ENCODE measurements at places on chromosomes 6 and 20.

- DNase-seq: no peak
Measured at GRCh38 chr6:23823421-23823820, 302.6 kb upstream of the NRSN1 start.

DNA sequence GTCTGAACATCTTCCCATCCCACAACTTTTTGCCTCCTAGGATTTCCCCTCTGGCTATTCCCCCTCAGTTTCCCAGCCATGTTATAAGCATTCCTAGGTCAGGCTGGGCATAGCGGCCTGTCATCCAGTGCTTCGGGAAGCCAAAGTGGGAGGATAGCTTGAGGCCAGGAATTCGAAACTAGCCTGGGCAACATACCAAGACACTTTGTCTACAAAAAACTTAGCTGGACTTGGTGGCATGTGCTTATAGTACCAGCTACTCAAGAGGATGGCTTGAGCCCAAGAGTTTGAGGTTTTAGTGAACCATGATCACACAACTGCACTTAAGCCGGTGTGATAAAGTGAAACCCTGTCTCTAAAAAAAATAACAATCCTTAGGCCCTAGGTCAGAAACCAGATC is 447.4 kb downstream of the KIF16B start:
- DNase-seq: no peak

DNA sequence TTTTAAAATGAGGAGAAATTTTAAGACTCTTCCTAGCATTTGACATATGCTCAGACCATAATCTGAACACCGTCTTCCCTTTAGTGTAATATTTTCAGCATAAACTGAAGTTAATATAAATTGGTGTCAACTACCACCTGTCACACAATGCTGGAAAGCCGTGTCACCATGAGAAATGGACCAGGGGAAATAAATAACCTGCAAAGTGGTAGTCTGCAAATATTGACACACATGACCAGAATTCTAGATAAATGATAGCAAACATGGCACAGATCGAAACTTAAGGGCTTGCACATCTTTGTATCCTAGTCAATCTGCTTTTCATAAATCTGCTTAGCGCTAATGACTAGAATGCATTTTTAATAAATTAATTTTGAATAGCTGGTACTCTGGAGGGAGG is 191.9 kb downstream of the CD83 start:
- DNase-seq: no peak

- no peak for DNase-seq
Measured at GRCh38 chr6:122154155-122154554, 245.3 kb upstream of the HSF2 start.

DNA sequence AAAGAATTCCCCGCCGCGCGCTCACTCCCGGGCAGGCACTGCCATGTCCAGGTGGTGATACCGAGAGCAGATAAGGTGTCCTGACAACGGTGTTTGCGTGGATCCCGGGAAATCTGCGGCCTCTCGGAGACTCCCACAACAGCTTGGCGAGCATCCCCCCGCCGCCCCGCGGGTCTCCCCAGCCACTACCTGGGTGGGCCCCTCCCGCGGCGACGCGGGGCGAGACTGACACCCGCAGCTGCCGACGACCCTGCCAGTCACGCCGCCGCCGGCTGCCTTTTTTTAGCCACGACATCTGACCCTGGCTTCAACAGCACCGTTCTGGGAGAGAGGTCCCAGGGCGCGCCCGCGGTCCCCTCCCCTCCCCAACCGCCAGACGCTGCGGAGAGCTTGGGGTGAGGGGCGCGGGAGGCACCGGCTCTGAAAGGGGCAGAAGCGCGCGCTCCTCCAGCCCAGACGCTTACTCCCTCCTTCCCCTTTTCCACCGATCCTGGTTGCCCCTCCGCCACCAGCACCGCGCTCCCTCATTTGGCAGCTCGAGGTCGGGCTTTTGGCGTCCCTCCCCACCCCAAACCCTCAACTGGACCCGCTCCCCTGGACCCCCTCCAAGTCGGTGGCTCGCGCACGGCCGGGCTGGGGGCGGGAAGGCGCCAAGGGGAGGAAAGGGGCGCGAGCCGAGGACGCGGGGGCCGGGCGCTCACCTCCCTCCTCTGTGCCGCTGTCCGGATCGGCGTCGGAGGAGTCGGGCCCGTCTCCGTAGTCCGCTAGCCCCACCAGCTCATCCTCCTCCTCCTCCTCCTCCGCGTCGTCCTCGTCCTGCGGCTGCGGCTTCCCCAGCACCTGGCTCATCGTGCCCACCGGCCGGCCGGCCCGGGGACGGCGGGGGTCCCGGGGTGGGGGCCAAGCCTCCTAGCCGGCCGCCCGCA is 665 bp downstream of the RRAGD start:
- peak; percentile 67 for DNase-seq

- DNase-seq: peak; percentile 66
Measured at GRCh38 chr6:108653949-108654348, 93.2 kb downstream of the FOXO3 start.

- DNase-seq: no peak
Measured at GRCh38 chr6:105594821-105595220, 191.9 kb upstream of the PREP start.

- peak; percentile 15 for DNase-seq
Measured at GRCh38 chr6:34146801-34147592, 1.1 kb upstream of the GRM4 start.

- no peak for DNase-seq
Measured at GRCh38 chr20:37602634-37603033, 75.0 kb upstream of the BLCAP start.

- no peak for DNase-seq
Measured at GRCh38 chr20:24960861-24961260, 11.8 kb downstream of the CST7 start.

DNA sequence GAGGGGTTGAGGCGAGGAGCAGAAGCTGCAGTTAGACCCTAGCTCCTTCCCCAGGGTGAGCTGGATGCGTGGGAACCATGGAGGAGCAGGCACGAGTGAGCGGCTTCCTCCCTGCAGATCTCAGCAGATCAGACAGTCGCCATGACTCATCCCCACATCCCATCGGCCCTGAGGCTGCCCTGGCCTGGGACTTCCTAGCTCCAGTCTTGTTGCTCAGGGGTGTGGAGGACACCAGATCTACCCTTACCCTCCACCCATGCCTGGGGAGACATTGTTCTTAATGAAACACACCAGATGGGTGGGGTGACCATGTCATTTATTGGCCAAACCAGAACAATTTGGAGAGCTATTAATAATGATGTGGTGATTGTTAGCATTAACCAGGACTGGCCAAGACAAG is 36.3 kb upstream of the TGM2 start:
- no peak for DNase-seq

GRCh38 chr6:128305228-128305627 is 215.2 kb downstream of the PTPRK start:
- DNase-seq: no peak

- no peak for DNase-seq
Measured at GRCh38 chr6:54981647-54982046, 135.1 kb downstream of the FAM83B start.

DNA sequence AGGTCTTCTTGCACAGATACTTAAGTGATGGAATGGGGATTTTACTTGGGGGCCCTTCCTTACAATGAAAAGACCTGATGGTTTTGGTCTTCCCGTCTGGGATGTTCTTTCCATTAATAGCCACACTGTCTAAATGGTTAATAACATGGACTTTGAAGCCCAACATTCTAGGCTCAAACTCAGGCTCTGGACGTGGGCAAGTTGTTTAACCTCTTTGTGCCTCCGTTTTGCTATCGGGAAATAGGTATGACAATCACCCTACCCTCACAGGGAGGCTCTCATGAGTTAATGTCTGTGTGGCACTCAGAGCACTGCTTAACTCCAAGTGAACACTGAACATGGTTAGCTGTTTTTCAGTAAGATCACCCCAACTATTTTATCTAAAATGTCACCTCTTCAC is 360.7 kb upstream of the FLRT3 start:
- no peak for DNase-seq

DNA sequence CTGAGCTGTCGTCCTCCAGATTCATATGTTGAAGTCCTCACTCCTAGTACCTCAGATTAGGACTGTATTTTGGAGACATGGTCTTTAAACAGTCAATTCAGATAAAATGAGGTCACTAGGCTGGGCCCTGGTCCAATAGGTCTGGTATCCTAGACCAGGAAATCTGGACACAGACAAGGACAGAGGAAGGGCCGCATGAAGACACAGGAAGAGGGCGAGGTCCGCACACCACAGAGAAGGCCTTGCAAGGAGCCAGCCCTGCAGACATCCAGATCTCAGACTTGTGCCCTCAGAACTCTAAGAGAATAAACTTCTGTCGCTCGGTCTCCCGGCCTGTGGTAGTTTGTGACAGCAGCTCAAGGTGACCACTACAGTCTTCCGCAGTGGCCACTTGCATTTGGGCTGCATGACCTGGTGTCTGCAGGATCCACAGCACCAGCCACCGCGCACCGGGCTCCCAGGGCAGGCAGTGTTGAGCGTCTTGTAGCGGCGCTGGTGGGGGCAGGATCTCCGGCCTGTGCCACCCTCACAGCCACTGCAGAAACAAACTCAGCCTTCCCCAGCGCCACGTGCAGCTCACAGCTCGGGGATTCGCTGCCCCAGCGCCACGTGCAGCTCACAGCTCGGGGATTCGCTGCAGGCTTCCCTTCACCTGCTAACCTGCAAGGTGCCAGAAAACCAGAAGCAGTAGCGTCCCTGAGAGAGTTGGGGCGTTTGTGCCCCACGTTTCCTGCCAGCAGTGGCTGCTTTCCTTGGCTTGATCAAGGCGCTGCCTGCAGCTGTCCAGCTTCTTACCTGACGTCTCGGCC is 6.0 kb upstream of the RBM38 start:
- DNase-seq: no peak

DNA sequence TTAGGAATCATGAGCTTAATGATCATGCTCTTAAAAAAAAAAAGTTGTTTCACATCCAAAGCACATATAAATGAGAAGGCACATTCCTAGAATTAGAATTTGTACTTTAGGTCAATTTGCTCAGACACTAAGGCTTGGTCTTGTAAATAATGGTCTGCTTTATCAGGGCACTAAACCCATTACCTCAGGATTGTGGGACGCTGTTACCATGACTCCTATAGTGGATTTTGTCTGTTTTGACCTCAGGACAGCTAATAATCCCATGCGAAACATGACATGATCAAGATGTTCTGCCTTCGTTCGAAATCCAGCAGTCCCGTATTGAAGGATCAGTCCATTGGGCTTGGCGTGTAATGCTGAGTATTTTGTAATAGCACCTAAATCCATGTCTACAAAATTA is 2.4 kb downstream of the PGM3 start:
- DNase-seq: no peak

DNA sequence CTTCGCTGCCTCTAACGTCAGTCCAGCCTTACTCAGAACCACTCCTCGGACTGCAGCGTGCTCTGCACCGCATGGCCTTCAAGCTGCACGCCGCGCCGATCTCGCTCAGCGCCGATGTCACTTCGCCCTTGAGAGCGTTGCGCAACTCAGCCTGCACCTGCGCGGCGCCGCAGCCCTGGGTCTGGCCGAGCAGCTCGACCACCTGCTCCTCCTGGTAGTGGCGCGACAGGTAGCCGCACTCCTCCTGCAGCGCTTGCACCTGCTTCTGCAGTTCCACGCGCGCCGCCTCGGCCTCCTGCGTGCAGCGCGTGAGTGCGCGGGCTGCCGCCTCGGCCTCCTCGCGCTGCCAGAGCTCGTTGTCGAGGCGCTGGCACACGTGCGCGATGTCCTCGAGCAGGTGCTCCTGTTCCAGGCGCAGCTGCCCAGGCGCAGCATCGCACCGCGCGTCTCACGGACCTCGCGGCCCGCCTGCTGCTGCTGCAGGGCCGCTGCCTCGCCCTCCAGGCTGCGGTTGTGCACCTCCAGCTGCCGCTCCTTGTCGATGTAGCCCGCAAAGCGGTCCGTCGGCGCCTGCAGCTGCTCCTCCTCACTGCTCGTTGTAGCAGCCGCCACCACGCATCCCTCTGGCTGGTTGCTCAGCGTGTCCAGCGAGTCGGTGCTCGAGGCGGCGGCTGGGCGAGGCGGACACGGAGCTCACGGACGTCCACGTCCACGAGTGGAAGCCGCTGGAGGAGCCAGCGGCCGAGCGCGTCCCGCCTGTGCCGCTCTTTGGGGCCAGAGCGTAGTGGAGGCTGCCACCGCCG is 380.6 kb upstream of the CHD6 start:
- DNase-seq: no peak

GRCh38 chr20:12699374-12700228 is 309.2 kb upstream of the SPTLC3 start:
- no peak for DNase-seq

DNA sequence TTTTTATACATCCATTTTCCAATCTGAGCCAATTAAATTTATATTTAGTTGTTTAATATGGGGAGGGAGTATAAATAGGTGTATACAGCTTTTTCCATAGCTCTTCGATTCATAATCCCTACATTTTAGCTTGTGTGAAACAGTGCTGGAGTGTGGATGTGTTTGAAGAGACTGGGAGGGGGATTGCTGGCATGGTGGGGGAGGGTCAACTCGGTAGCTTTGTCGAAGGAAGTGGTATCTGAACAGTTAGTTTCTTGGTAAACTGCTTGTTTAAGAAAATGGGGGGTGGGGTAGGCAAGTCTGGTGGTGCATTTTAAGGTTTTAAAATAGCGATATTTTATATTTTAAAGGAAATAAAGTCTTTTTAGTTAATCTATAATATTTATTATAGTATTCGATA is 1.4 kb upstream of the LIN28B start:
- no peak for DNase-seq

DNA sequence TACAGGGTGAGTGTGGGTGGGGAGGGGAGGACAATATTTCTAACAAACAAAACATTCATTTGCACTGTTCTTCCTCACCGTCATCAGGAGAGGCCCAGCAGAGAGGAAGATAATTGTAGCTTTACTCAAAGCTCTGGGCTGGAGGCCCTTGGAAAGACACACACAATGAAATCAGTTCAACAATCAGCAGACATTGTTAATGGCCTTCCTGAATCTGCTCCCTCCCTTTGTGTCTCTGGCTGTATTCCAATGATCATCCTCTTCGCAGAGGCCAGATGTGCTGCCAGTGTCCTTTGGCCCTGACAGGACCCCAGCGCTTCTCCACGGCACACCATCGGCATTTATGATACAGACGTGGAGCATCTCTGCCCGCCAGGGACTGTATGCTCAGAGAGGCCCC is 44.6 kb upstream of the LRFN2 start:
- no peak for DNase-seq

- DNase-seq: no peak
Measured at GRCh38 chr6:34178357-34179105, 32.6 kb upstream of the GRM4 start.

DNA sequence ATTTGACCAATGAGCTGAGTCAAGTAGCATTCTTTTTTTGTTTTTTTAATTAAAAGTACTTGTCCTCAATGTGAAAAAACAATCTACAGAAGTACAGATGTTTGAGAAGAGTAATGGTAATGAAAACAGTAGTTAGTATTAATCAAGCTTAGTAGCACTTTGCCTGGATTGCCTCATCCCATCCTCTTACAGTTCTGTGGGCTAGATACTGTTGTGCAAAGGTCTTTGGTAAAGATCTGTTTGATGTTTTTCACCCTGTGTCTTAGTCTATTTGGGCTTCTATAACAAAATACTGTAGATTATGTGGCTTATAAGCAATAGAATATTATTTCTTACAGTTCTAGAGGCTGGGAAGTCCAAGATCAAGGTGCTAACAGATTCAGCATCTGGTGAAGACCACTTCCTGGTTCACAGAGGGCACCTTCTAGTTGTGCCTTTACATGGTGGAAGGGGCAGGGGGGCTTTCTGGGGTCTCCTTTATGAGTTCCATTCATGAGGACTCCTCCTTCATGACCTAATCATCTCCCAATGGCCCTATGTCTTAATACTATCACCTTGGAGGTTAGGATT is 84.3 kb downstream of the SHLD1 start:
- DNase-seq: no peak
